ENCODE measurements at places on chromosomes 1 and 21.
A peak's percentile ranks its signal among the peaks of the same experiment; 100 is the strongest.

DNA sequence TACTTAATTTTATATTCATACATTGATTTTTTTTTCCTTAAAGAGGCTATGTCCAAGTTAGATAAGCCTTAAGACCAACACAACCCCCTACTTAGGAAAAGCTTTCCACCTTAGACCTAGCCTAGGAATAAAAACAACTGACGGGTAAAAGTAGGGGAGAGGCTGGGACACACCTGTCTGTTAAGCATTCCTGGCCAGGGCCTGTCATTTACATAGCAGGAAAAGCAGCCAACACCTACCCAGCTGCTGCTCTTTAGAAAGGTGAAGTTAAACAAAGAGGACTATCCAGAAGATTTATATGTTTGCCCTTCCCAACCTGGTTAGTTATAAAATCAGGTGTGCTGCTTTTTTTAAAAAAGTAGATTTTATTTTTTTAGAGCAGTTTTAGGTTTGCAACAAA is 29.1 kb upstream of the SAMD13 start:
- DNase-seq = no peak

DNA sequence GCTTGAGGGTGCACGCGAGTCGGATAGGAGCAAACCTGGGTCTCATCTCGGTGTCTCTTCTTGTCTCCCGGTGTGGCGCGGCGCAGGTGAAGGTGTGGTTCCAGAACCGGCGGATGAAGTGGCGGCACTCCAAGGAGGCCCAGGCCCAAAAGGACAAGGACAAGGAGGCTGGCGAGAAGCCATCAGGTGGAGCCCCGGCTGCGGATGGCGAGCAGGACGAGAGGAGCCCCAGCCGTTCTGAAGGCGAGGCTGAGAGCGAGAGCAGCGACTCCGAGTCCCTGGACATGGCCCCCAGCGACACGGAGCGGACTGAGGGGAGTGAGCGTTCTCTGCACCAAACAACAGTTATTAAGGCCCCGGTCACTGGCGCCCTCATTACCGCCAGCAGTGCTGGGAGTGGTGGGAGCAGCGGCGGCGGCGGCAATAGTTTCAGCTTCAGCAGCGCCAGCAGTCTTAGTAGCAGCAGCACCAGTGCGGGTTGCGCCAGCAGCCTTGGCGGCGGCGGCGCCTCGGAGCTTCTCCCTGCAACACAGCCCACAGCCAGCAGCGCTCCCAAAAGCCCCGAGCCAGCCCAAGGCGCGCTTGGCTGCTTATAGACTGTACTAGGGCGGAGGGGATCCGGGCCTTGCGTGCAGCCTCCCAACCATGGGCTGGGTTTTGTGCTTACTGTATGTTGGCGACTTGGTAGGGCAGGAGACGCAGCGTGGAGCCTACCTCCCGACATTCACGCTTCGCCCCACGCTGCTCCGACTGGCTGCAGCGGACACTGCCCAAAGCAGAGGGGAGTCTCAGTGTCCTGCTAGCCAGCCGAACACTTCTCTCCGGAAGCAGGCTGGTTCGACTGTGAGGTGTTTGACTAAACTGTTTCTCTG is 5.1 kb downstream of the HLX start:
- no peak for DNase-seq

DNA sequence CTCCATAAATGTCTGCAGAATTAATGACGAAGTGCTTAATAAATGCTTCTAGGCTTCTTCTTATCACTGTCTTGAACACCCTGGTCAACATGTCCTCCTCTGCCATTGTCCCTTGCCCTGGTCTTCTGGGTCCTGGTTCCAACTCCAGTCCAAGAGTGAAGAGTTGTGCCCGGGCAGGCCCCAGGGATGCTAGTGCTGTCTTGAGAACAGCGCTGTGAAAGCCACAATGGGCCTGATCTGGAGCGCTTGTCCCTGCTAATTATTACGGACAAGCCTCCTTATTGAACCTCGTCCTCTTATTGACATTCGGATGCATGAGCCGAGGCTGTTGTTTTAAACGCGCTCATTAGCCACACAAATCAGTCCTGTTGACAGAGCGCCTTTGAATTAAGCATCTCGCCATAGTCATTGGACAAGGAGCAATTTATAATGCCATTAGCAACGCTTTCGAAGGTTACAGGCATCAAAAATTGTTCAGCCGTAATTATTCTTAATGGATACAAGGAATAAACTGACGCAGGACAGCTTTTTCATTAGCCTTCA is 211.6 kb upstream of the POU3F1 start:
- DNase-seq = no peak

- DNase-seq = no peak
These were observed 53.3 kb downstream of the ARHGEF11 start for GRCh38 chr1:156992215-156992614.

- peak; percentile 8 for DNase-seq
These were observed 359 bp downstream of the LRRC3 start for GRCh38 chr21:44455524-44456213.

GRCh38 chr1:37556712-37557196 is at the start of gene DNALI1:
Gene DNALI1, plus strand, starts transcription at chr1:37556940. Its CDS starts 55 bp downstream, at chr1:37556995.
- DNase-seq = no peak

GRCh38 chr1:206496131-206496793 is 11.1 kb upstream of the RASSF5 start:
- DNase-seq = no peak

DNA sequence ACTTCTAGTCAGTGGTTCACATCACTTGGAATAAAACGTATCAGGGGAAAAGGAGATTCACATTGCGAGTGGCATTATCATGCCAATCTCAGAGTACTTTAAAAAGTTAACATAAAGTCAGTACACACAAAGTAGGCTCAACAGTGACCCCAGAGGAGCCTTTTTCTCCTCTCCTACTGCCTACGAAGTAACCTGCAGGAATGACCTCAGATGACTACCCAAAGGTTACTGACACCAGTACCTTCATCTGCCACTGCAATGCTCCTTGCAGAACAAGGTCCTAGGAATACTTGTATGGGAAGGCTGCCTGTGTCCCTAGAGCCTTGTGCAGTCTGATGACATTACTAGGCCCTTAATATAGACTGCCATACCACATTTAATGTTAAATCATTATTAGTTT is 389.8 kb upstream of the LYPLAL1 start:
- no peak for DNase-seq

GRCh38 chr1:235207209-235207565 is 46.1 kb upstream of the RBM34 start:
- DNase-seq = peak; percentile 16

DNA sequence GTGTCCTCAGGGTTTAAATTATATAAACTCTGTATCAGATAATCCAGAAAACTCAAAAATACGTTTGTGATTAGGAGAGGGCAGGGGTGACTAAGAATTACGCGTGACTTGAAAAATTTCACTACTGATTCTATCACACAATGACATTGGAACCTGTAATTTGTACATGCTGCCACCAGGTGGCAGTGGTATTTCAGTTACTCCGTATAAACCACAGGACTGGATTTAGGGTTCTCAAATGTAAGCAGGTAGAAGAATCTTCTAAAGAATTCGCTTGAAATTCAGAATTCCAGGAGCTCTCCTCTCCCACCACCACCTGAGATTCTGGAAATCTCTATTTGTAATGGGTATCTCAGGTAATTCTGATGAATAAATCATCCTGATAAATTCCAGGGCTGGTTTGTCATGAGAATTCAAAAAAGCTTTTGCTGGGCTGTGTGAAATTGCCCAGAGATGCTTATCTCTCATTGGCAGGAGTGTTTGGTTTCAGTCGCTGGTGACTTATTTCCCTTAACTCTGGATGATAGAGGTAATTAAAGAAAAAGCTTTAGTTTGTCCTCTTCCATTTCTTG is 1.7 kb upstream of the KRTAP7-1 start:
- DNase-seq = peak; percentile 7

DNA sequence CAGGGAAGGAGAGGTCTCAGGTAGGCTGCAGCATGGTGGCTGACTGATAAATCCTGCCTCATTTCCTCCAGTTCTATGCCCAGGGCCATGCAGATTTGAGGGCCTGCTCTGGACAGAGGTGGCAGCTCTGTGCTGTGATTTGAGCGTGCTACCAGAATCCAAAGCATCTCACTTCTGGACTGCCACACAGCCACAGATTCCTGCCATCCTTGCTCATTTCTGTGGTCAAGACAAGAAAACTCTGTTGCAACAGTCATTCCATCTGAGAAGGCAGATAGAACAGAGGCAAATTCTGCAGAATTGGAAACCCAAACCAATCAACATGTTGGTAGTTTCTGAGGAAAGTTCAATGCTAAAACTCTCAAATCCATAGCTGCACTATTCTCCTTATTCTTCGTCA is 102.8 kb upstream of the GALNT2 start:
- DNase-seq = no peak

GRCh38 chr1:200510228-200510623 is 100.4 kb upstream of the ZNF281 start:
- peak; percentile 47 for DNase-seq

DNA sequence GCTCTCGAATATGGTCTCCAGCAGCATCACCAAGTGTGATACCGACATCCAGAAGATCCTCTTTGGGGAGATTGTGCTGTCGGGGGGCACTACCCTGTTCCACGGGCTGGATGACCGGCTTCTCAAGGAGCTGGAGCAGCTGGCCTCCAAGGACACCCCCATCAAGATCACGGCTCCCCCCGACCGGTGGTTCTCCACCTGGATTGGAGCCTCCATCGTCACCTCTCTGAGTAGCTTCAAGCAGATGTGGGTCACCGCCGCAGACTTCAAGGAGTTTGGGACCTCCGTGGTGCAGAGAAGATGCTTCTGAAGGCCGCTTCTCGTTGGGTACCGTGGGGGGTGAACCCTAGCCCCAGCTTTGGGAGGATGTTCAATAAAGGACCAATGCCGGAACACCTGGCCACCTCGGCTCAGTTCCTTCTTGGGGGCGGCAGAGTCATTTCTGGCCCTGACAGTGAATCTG is 1.3 kb downstream of the ACTRT2 start:
- DNase-seq = no peak

DNA sequence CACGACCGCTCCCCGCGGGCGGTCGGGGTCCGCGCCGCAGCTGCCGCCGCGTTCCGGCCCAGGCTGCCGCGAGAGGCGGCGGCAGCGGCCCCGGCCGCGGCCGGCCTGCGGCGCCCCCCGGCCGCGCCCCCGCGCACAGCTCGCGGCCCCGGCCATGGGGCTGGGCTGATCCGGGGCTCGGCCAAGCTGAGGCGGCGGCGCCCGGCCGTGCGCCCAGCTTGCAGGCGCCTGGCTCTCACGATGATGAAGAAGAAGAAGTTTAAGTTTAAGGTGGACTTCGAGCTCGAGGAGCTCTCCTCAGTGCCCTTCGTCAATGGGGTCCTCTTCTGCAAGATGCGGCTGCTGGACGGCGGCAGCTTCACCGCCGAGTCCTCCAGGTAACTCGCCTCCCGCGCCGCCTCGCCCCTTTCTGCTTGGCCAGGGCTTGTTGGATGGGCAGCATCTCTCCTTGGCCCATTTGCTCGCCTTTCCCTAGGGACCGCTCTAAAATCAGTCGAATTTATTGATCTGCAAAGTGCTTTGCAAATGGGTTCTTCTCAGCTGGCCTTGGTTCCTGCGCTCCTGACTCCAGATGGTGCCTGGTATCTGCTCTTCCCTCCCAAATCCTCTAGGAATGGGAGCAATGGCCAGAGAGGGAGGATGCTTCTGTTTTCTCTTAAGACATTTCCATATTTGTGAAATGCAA is 431 bp downstream of the EEIG2 start:
- no peak for DNase-seq

- no peak for DNase-seq
These were observed 219.0 kb upstream of the HOOK1 start for GRCh38 chr1:59595774-59596173.

DNA sequence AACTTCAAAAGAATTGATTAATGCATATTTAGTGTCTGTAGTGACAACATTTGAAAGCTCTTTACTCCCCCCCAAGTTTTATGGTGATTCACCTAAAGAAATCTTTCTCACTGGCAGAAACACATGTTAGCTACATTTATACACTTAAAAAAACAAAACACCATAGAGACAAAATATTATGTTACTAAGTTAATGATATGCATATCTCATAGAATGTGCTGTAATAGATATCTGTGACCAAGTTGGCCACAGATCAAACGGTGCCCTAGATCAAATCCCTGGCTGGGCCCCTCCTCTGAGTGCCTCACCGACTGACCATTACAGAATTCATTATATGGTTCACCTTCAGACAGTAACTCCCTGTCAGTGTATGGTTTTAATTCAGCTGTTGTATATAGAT is 322.1 kb upstream of the LYPLAL1 start:
- no peak for DNase-seq

DNA sequence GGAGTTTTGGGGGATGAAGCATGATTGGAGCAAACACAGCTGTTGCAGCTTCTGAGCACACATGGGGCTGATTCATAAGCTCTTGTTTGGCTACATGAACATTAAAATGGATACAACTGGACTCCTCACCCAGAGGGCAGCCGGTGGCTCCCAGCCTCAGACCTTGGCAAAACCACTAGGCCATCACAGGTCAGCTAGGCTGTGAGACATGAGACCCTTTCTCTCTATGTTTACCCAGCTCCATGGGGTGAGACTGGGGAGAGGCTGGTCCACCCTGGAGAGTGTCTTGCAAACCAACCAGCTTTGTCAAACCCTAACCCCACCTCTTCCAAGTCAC is 388.7 kb downstream of the PTPRU start:
- no peak for DNase-seq

DNA sequence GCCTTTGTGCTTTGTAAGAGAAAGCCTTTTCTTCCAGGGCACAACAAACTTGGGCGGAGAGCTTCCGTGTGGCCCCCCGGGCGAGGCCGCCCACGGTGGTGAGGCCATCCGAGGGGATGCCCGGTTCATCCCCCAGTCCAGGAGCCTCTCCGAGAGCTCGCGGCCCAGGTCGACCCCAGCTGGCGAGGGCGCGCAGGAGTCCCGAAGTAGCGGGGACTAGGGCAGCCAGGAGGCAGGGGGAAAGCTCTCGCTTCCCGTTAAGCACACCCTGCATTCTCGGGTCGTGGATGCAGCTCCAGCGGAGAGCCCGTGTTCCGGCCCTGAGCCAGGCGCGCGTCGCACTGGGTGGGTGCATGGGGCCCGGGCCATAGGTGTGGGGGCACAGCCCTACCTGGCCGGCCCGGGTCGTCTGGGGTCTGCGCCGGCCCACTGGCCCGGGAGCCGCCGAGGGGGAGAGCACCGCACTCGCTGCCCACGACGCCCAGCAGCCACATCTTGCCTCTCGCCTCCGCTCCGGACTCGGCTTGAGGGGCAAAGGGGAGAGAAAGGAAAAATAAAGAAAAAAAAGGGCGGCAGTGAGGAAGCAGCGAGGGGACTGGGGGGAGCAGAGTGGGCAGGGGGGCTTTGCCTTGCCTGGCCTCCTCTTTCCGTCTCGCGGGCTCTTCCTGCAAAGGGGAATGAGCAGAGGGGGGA is 1.8 kb downstream of the RNF220 start:
- no peak for DNase-seq

GRCh38 chr1:53546409-53547155 is 87.4 kb downstream of the DMRTB1 start:
- no peak for DNase-seq
